ENCODE measurements at places on chromosomes 11 and 22.

- DNase-seq, result no peak
Observed at GRCh38 chr11:33697997-33698396, 2.6 kb downstream of the C11orf91 start.

GRCh38 chr11:23423104-23423503, 562.8 kb upstream of the CCDC179 start:
- no peak for DNase-seq

GRCh38 chr11:845872-846495, 3.3 kb downstream of the TSPAN4 start:
- no peak for DNase-seq

DNA sequence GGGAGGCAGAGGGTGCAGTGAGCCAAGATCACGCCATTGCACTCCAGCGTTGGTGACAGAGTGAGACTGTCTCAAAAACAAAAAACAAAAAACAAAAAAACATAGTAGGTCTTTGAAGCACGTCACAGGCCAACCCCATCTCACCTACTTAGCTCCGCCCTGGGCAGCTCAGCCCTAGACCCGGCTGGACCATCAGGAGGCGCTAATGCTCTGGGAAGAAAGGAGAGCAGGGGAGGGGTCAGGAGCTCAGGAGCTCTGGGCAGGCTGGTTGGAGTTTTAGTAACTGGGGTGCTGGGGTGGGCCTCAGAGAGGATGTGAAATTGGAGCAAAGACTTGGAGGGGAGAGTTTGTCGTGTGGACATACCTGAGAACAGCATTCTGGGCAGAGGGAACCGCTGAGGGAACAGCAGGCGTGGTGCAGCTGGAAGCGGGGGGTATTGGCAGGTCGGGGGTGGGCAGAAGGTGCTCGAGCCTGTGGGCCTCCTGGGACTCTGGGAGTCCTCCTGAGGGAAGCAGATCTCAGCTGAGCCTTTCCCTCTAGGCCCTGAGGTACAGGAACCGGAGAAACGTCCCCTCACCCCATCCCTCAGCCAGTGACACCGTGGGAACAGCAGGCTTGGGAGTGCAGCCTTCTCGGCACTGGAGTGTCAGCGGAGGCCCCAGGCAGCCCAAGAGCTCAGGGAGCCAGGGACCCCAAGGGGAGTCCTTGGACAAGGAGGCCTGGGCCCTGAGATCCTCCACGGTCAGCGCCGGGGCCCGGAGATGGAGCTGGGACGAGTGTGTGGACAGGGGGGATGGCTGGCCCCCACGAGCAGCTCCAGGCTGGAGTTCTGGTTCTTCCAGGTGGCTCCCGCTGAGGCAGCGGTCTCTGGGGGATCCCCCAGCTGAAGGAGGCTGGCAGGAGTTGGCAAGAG, 2.2 kb upstream of the RPS6KA4 start:
- no peak for DNase-seq

- no peak for DNase-seq
Observed at GRCh38 chr22:43431808-43432554, 20.2 kb downstream of the MPPED1 start.

DNA sequence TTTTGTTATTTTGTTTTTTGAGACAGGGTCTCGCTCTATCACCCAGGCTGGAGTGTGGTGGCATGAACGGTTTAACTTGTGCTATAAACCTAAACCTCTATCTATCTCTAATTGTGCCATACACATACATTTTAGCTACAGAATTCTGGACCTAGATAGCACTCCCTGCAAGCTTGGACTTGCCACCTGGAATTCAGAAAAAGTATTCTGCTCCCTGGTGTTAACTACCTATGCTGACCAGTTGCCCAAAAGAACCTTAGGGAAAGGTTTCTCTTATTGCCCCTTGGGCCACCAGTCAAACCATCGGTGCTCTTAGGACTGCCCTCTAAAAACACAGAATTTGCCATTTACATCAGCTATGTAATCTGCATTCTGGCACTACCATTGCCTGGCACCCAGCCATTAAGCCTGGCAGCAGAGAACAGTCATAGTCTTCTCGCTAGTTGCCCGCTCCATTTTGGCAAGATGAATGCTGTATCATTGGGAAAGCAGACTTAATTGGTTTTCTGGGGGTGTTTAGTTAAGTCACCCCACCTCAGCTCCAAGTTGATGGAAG, 55.3 kb downstream of the ETS1 start:
- DNase-seq, result no peak

GRCh38 chr11:62602141-62603071, 741 bp upstream of the MTA2 start:
- no peak for DNase-seq

GRCh38 chr11:28759311-28759710, 651.1 kb downstream of the METTL15 start:
- DNase-seq, result no peak

- DNase-seq, result no peak
Observed at GRCh38 chr11:64568041-64568571, 22.9 kb upstream of the SLC22A12 start.

DNA sequence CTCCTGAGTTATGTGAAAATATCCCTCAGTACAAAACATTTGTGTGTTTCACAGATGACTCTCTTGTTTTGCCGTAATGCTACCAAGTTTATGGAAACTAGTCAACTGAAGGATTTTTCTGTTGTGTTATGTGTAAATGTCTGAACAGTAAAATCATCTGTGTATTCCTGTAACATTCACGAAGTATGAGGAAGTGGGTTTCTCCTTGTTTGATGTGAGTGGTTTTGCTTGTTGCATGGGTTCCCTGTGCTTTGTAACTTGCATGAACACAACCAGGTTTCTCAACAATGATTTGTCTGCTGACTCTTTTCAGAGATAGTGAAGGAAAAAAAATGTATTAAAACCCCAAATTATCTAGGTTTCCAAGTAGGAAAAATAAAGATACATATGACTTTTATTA, 138.1 kb downstream of the PGR start:
- no peak for DNase-seq

DNA sequence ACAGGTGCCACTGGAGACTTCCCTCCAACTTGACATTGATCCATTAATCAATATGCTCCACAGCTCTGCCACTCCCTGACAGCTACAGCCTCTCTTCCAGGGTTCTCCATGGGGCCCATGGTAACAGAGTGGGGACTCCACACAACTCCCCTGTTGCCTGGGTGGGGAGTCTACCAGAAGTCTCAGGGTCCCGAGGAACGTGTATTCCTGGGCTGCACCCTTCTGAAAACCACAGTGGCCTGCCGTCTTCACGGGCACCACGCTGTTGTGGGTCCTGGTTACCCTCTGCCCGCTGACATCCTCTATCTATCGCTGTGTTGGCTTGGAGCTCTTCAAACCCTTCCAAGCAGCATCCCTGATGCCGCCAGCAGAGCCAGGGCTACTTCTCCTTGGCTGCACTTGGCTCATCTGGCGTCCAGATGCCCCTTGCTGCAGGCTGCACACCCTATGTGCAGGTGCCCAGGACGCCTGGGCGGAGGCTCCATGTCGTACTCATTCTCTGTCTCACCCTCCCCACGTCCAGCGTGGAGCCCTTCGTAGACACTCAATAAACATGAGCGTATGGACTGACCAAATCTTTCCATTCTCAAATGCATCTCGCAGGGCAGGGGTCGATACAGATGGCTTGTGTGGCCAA, 1341.8 kb downstream of the TBC1D22A start:
- no peak for DNase-seq

All from cortex of kidney (tissue), 1 donor.